ENCODE measurements at places on chromosomes 16 and 17.

GRCh38 chr16:13886608-13887007 is 33.3 kb upstream of the ERCC4 start:
- H3K27me3 ChIP-seq, result no peaks in the 10 kb centered on the region
- H3K27ac ChIP-seq, result no peak overlapping the region
- no peaks in the 10 kb centered on the region for H3K4me1 ChIP-seq
- DNase-seq, result no peak

DNA sequence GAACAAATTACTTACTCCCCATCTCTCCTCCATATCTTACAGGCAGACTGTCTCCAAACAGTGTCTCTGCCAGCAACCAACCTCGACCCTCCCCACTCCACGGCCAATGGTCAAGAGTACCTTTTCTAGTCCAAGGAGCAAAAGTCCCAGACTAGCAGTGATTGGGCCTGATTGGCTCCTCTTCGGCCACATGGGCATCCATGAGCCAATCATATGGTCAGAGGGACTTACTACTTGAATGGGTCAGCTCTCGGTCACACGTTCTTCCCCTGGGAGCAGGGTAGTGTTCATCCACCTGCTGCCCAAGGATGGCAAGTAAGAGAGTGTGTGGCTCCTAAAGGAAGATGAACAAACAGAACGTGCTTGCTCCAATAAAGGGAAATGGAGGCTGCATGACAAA is 84.6 kb downstream of the C16orf78 start:
- H3K27me3 ChIP-seq, result no peaks in the 10 kb centered on the region
- no peak overlapping the region for H3K4me3 ChIP-seq
- H3K27ac ChIP-seq, result no peak overlapping the region
- H3K4me1 ChIP-seq, result peaks cover 23% of the 10 kb centered on the region
- H3K36me3 ChIP-seq, result no peaks in the 10 kb centered on the region
- DNase-seq, result no peak

GRCh38 chr17:32323811-32324491 is 18.0 kb downstream of the C17orf75 start:
- no peak overlapping the region for H3K27ac ChIP-seq
- no peaks in the 10 kb centered on the region for H3K36me3 ChIP-seq
- H3K4me3 ChIP-seq, result peak overlapping the region; percentile 33
- peaks cover 20% of the 10 kb centered on the region for H3K4me1 ChIP-seq

GRCh38 chr17:63370696-63371095 is 75.4 kb downstream of the CYB561 start:
- no peaks in the 10 kb centered on the region for H3K36me3 ChIP-seq
- H3K27ac ChIP-seq, result no peak overlapping the region
- H3K4me1 ChIP-seq, result no peaks in the 10 kb centered on the region
- H3K4me3 ChIP-seq, result no peak overlapping the region
- DNase-seq, result no peak

DNA sequence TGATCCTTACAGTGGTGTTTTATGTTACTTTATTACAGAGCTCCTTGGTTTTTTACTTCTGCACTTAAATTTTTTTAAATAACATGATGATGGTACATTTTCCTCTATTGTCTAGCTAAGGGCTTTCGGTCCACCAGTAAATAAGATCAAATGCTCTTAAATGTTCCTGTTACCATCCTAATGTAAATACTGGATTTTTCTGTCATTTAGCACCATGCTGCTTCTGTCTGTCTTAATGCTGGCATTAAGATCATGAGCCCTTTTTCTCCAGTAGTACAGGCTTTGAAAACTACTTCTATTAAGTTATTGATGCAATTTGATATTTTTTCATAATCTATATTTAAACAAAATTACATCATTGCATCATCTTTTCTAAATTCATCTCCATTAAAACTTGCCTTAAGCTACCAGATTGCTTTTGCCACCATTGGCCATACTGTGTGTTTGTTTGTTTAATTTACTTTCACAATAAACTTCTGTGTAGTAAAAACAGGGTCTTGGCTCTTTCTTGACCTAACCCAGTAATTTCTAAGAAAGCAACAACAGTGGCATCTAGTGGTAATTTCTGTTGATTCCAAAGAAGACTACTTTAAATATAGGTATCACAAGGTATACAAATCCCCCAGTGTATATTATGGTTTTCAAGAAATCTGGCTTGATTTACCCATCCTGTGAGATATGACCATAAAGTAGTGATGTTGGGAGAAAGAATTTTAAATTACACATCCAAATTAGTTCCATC is 9.0 kb upstream of the PHAF1 start:
- H3K4me1 ChIP-seq, result peaks cover 15% of the 10 kb centered on the region
- peaks cover 4% of the 10 kb centered on the region for H3K36me3 ChIP-seq
- no peak overlapping the region for H3K4me3 ChIP-seq

- H3K36me3 ChIP-seq, result peaks cover 4% of the 10 kb centered on the region
- H3K4me1 ChIP-seq, result peaks cover 55% of the 10 kb centered on the region
- H3K4me3 ChIP-seq, result peak overlapping the region; percentile 33
- peak; percentile 20 for DNase-seq
- H3K27me3 ChIP-seq, result no peaks in the 10 kb centered on the region
Observed at GRCh38 chr16:19698480-19699465, 19.3 kb downstream of the KNOP1 start.

GRCh38 chr16:3511286-3512180 is 10.7 kb downstream of the CLUAP1 start:
- peaks cover 55% of the 10 kb centered on the region for H3K4me1 ChIP-seq
- DNase-seq, result no peak
- H3K27me3 ChIP-seq, result no peaks in the 10 kb centered on the region
- no peak overlapping the region for H3K27ac ChIP-seq
- peaks cover 9% of the 10 kb centered on the region for H3K36me3 ChIP-seq

DNA sequence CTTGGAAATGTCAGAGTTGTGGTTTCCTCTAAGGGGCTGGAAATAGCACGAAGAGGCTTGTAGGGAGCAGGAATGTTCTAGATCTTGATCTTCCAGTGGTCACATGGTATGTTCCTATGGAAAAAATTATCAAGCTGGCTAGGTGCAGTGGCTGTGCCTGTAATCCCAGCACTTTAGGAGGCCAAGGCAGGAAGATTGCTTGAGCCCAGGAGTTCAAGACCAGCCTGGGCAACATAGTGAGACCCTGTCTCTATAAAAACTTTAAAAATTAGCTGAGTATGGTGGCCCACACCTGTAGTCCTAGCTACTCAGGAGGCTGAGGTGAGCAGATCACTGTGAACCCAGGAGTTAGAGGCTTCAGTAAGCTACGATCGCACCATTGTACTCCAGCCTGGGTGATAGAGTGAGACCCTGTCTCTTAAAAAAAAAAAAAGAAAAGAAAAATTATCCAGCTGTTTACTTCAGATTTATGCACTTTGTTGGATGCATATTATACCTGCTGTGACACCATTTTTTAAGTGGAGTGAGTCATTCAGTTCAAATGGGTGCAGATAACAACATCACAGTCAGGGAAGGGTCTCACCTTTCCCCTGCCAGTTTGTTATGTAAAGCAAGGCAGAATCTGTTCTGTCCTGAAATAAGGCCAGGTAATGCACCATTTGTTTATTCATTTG is 65.7 kb upstream of the LYRM9 start:
- H3K27me3 ChIP-seq, result peaks cover 9% of the 10 kb centered on the region
- no peak for DNase-seq
- H3K27ac ChIP-seq, result no peak overlapping the region
- H3K4me1 ChIP-seq, result no peaks in the 10 kb centered on the region
- H3K4me3 ChIP-seq, result no peak overlapping the region

GRCh38 chr17:78448356-78448993 is 70.0 kb downstream of the PGS1 start:
- H3K4me1 ChIP-seq, result no peaks in the 10 kb centered on the region
- H3K4me3 ChIP-seq, result no peak overlapping the region
- DNase-seq, result no peak
- H3K27me3 ChIP-seq, result no peaks in the 10 kb centered on the region
- H3K36me3 ChIP-seq, result no peaks in the 10 kb centered on the region
- H3K27ac ChIP-seq, result no peak overlapping the region

GRCh38 chr16:3057181-3058138 is 8.0 kb upstream of the IL32 start:
- peak overlapping the region; percentile 97 for H3K4me3 ChIP-seq

- H3K27ac ChIP-seq, result no peak overlapping the region
- no peak for DNase-seq
- no peaks in the 10 kb centered on the region for H3K27me3 ChIP-seq
- H3K4me1 ChIP-seq, result peaks cover 8% of the 10 kb centered on the region
- H3K36me3 ChIP-seq, result no peaks in the 10 kb centered on the region
Observed at GRCh38 chr17:18267366-18267765, 6.9 kb downstream of the MIEF2 start.

DNA sequence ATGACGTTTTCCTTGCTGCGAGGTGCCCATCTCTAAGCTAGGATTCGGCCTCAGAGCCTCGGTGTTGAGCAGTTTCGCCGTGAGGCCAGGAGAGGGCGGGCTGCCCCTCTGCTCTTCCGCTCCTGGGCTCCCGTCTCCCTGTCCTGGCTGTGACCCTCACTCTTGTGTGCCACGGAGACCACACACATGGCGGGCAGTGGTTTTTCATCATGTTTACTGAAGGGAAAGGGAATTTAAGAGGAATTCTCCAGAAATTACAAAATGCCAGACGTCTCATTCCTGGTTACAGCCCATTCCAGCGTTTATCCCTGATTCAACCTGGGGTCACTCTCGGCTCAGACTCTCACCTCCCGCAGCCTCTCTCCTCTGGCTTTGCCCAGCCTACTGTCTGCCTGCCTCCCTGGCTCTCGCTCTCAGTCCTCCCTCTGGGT is 96.8 kb upstream of the ELAC2 start:
- H3K4me3 ChIP-seq, result no peak overlapping the region
- no peak overlapping the region for H3K27ac ChIP-seq

- no peaks in the 10 kb centered on the region for H3K4me1 ChIP-seq
- H3K27ac ChIP-seq, result no peak overlapping the region
- H3K27me3 ChIP-seq, result no peaks in the 10 kb centered on the region
- no peak overlapping the region for H3K4me3 ChIP-seq
- DNase-seq, result no peak
Observed at GRCh38 chr17:74332763-74333283, 6.8 kb downstream of the KIF19 start.

DNA sequence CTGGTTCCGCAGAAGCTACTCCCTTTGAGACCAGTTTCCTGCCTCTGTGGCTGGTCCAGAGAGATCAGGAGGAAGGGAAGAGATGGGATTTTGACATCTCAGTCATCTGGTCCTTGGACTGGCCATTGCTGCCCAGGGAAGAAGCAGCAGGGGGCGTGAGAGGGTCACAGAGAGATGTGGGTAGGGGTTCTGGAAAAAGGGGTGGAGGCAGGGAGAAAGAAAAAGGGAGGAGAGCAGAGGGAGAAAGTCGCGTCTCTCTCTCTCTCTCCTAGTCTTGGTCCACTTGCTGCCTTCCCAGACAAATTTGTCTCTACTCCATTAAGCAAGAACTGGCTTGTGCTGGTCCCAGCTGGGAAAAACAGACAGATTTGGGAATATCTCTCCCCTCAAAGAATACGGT is 4.4 kb downstream of the SHBG start:
- H3K4me1 ChIP-seq, result no peaks in the 10 kb centered on the region
- no peak for DNase-seq
- no peaks in the 10 kb centered on the region for H3K27me3 ChIP-seq
- no peaks in the 10 kb centered on the region for H3K36me3 ChIP-seq
- H3K4me3 ChIP-seq, result no peak overlapping the region
- no peak overlapping the region for H3K27ac ChIP-seq

DNA sequence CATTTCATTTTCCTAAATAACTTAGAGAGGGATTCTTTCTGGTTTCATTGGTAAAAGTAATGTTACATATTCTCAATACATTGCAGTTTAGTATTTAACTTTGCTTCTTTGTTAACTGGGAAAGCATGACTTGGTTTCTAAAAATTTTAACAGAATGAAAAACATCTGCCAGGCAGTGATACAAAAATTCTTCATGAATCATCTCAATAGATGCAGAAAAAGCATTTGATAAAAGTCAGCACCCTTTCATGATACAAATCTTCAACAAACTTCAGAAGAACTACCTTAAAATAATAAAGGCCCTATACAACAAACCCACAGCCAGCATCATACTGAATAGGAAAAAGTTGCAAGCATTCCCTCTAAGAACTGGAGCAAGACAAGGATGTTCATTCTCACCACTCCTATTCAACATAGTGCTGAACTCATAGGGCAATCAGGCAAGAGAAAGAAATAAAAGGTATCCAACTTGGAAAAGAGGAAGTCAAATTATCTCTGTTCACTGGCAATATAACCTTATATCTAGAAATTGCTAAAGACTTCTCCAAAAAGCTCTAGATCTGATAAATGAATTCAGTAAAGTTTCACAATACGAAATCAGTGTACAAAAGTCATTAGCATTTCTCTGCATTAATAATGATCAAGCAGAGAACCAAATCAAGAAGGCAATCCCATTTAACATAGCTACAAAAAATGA is 50.4 kb downstream of the SLFN5 start:
- peaks cover 13% of the 10 kb centered on the region for H3K4me1 ChIP-seq
- no peak overlapping the region for H3K4me3 ChIP-seq
- H3K27me3 ChIP-seq, result peaks cover 5% of the 10 kb centered on the region
- no peak for DNase-seq

GRCh38 chr17:64709481-64709880 is 47.4 kb upstream of the SMURF2 start:
- DNase-seq, result no peak
- peak overlapping the region; percentile 65 for H3K4me3 ChIP-seq
- peak overlapping the region; percentile 80 for H3K27ac ChIP-seq
- H3K27me3 ChIP-seq, result no peaks in the 10 kb centered on the region
- H3K36me3 ChIP-seq, result peaks cover 2% of the 10 kb centered on the region

- DNase-seq, result no peak
- H3K4me1 ChIP-seq, result no peaks in the 10 kb centered on the region
- H3K4me3 ChIP-seq, result no peak overlapping the region
- no peaks in the 10 kb centered on the region for H3K36me3 ChIP-seq
- no peak overlapping the region for H3K27ac ChIP-seq
Observed at GRCh38 chr17:34117811-34118210, 137.3 kb upstream of the CCL2 start.

DNA sequence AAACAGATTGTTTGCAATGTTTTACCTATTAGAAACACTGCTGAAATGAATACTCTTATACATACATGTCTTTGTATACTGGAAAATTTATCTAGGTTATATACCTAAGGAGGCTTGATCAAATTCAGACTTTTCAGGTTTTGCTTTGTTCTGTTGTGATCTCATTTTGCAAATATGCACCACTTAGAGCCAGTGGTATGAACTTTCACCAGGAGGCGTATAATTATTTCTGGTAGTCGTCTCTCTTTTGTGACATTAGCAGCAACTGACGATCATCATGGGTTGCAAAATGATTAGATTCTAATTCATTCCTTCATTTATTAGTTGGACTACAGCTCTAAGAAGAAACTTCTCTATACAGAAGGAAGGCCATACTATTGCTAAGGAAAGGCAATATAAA is 26.9 kb downstream of the AP1G1 start:
- peaks cover 8% of the 10 kb centered on the region for H3K36me3 ChIP-seq
- no peak overlapping the region for H3K4me3 ChIP-seq
- H3K27me3 ChIP-seq, result no peaks in the 10 kb centered on the region
- DNase-seq, result no peak
- peaks cover 23% of the 10 kb centered on the region for H3K4me1 ChIP-seq

- no peak overlapping the region for H3K4me3 ChIP-seq
- H3K4me1 ChIP-seq, result peaks cover 15% of the 10 kb centered on the region
- no peak for DNase-seq
- no peak overlapping the region for H3K27ac ChIP-seq
- H3K27me3 ChIP-seq, result no peaks in the 10 kb centered on the region
Observed at GRCh38 chr17:9522074-9522473, 53.5 kb downstream of the STX8 start.

Data from activated T-cell treated with anti-CD3 and anti-CD28 coated beads, Interleukin-2, amount 50 U/mL, for 72 hours (primary cell).